ENCODE measurements at places on chromosomes 6 and 20.

DNA sequence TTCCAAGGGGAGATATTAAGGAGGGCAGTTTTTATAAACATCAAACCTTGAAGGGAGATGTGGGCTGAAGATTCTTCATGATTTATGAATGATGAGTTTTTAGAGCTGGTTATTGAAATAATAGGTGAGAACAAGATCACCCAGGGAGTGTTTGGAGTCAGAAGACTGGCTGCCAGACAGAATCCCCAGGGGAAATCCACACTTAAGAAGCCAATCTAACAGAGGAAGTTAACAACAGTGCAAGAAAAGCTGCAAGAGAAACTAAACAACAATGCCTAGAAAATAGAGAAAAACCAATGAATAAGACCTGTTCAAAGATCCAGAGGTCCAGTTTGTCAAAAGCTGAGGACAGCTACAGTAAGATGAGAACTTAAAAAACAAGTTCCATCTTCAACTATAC, 167.9 kb upstream of the MAN1A1 start:
- DNase-seq: no peak

GRCh38 chr6:132219901-132220300, 181.4 kb downstream of the MOXD1 start:
- no peak for DNase-seq

DNA sequence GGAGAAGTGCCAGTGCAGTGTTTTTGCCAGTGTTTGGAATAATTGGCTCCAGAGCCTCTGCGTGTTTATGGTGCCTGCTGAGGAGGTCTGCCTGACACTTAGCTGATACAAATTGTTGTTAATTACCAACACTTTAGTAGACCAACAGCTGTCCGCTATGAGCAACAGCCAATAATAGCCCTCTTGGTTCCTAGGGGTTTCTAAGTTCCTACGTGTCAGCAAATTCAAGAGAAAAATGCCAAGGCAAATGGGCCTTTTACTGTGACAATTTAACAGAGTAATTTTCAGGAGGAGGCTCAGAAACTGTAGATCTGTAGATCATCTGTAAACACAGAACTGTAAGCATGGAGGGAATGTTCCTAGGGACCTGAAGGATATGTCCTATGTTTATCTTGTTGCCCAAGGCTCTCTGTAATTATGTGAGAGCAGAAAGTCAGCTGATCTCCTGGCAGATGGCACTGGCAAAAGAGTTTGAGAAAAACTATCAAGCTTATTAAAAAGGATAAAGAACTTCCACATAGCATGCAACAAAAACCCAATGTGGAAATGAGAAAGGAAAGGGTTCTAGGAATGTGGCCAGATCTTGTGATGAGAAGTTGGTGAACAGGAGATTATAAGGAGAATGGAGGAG, 157.7 kb downstream of the GJA1 start:
- DNase-seq: no peak

DNA sequence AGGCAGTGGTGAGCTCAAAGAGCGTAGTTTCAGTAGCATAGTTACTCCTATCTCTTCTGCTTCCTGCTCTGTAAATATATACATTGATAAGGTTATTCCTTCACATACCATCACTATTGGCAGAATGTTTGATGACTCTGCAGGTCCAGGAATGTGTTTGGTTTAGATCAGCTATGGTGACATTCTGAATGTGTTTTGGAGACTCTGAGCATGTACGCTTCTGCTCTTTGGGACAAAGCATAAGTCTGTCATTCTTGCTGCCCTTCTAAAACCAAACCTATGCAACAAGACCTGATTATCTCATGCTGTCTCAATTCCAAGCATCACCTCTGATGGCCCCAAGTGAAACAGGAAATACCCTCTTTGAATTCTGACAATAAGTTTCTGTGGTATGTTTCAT, 1074.3 kb downstream of the KIF16B start:
- DNase-seq: no peak

DNA sequence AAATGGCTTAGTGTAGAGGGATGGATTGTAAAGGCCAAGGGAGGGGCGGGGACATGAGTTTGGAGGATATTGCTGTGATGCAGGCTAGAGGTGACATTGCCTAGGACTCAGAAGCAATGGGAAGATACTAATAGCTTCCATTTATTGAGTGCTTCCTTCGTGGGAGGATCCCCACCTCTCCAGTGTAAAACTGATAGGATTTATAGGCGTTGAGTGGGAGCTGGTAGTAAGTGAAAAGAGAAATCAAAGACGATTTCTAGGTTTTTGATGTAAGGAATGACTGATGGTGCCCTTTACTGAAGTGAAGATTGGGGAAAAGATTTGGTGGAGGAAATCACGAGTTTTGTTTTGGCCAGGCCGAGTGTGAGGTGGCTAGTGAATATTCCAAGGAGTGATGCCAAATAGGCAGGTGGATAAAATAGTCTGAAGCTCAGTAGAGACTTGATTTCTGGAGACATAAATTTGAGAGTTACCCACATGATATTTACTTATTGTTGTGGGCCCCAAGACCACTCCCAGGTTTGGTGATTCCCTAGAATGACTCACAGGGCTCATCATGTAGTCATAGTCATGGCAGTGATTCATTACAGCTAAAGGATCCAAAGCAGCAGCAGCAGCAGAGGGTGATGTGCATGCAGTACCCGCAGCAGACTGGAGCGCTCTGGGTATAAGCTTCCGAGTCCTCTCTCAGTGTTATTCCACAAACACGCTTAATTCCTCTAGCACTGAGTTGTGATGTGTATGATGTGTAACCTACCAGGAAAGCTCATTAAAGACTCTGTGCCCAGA, 10.2 kb downstream of the RPRD1B start:
- DNase-seq: no peak

DNA sequence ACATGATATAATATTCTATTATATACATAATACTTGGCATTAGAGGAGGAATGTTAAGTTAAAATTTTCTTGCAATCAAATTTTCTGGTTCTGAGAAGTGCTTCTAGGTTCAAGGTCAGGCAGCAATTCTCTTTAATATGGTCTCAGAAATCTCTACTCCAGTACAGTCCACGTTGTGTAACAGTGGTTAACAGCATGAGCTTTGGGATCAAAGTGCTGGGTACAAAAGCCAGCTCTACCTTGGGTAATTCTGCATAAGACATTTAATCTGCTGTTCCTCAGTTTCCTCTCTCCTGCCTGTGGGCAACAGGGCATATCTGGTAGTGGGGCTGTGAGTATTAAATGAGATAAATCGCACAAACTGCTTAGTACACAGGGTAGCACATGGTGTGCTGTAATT, 437.8 kb downstream of the CDC5L start:
- DNase-seq: no peak

- no peak for DNase-seq
Measured at GRCh38 chr20:53751620-53752318, 158.1 kb upstream of the ZNF217 start.

DNA sequence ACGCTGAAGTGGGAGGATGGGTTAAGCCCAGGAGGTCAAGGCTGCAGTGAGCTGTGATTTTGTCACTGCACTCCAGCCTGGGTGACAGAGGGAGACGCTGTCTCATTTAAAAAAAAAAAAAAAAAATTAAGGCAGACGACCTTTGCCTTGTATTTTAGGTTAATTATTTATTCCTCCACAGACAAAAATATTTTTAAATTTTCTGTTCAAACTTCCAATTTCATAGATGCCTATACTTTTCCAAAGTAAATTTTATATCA, 6.3 kb upstream of the SMIM28 start:
- no peak for DNase-seq
